ENCODE measurements at places on chromosomes 2 and 18.

- DNase-seq = no peak
These were observed 156.0 kb downstream of the TANC1 start for GRCh38 chr2:159124441-159124911.

DNA sequence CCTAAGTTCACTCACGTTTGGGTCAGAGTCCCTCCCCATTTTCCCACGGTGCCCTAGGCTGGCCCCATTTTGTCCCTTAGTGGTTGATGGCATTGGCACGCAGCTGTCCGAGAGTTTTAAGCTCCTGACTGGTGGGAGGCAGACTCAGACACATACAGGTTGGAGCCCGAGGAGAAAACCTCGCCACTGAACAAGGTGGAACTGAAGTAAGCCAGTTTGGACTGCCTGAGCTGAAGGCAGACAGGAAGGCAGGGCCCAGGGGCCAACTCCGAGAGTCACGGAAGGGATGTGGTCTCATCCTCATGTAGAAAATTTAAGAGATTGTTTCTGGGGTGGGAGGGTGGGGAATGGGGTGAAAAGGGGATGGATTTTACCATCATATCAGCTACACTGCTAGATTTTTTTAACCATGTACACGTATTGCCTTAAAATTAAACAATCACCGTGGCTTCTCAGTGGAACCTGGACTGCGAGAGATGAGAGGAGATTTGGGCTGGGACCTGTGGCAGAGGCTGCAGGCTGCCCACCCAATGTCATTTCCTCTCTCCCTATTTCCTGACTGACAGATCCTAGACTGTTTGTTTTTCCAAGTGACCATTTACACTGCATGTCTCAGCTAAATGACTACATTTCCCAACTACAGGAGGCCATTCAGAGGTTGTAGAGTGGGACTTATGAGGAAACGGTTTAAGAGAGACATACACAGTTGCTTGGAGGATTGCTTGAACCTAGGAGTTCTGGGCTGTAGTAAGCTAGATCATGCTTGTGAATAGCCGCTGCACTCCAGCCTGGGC, 19.4 kb upstream of the NMUR1 start:
- DNase-seq = no peak

DNA sequence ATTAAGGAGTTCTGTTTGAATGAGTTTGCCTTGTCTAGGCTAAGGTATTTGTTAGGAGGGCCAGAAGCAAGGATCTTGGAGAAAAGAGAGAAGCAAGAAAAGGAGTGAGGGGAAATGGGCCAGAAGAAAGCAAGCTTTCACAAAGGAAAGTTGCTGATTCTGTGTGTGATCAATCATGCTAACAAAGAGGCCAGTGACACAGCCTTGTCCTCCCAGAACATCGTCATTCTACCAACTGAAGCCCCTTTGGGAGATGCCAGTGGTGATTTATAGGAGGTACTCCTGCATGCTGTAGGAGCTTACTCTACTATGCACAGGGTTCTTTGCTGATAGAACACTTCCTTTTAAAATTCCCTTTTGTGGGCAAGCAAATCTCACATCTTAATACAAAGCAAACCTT, 449.2 kb upstream of the SPRED2 start:
- no peak for DNase-seq

- no peak for DNase-seq
These were observed 30.2 kb upstream of the LONRF2 start for GRCh38 chr2:100352521-100352920.

DNA sequence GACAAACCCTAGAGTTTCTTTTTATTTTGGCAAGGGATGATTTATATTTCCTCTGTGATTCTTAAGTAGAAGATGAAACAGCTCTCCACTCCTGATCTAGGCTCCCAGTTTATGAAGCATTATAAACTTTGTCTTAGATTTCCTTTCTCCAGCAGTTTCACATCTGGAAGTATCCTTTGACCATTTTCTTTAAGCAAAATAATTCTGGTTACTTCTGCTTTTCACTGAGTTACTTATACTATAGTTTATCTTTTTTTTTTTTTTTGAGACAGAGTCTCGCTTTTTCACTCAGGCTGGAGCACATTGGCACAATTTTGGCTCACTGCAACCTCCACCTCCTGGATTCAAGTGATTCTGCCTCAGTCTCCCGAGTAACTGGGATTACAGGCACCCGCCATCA, 45.5 kb downstream of the KCMF1 start:
- DNase-seq = no peak

- no peak for DNase-seq
These were observed 95.9 kb upstream of the LCLAT1 start for GRCh38 chr2:30351116-30351515.

DNA sequence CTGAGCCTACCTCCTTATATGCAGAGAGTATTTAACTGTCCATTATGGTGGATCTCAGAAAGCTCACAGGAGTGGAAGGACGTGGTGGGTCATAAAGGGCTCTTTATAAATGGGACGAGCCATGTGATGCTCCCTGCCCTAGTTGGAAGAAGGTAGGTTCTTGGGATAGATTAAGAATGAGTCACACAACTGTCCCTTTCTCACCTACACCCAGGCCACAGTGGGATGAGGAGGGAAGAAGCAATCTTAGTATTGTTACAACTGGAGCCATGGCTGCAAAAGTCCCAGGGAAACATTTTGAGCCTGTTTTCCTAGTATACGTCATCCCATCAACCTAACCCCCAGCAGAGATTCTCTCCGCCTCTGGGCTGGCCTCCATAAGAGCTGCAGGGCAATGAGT, 229.9 kb downstream of the TTC32 start:
- no peak for DNase-seq

DNA sequence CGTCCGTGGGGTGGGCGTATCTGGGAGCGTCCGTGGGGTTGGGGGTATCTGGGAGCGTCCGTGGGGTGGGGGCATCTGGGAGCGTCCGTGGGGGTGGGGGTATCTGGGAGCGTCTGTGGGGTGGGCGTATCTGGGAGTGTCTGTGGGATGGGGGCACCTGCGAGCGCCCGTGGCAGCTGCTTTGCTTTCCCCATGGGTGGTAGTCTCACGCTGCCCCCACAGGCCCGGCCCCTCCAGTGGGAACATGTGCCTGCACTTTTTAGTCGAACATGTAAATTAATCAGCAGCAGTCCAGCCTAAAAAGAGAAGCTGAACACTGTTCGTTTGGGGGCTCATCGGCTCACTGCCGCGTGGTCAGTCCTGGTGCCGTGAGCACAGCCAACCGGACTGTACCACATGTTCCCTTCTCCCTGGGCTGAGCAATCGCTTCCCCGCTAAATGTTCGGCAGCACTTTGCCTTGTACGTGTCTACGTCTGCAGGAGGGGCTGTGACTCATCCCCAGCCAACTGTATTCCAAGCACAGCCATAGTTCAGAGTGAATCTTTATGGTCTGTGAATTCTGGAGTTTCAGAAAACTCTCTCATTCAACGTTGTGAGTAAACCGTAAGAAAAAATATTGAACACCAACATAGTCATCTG, 271.5 kb downstream of the AGAP1 start:
- DNase-seq = no peak

- no peak for DNase-seq
These were observed 680 bp downstream of the ATP5F1A start for GRCh38 chr18:46097431-46097800.

DNA sequence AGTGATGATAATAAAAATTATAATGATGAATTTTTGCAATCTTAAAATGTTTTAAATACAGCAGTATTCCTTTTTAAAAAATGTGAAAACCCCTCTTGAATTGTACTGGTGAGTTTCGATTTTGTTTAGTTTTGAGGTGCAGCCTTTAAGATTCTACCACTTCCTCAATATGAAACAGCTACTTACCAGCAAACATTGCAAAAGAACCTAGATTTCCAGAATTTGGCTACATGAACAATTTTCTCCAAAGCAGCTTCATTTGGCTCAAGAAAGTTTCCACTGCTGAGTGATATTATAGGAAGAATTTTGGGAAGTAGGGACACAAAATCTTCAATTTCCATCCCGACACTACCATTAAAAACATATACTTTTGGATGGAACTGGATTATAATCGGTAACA, 12.0 kb downstream of the TCF4 start:
- DNase-seq = no peak

DNA sequence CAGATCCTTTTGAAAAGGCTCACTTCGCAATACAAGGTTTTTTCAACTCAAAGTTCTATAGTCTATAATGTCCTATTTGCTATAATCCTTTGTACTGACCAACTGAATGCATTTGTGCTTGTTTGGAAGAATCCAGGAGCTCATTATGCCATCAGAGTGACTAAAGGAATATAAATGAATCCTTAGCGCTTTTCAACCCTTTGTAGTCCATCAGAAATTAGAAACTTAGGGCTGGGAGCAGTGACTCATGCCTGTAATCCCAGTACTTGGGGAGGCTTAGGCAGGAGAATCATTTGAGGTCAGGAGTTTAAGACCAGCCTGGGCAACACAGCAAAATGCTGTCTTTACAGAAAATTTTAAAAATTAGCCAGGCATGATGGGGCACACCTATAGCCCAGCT, 330.2 kb upstream of the CHAC2 start:
- DNase-seq = no peak

DNA sequence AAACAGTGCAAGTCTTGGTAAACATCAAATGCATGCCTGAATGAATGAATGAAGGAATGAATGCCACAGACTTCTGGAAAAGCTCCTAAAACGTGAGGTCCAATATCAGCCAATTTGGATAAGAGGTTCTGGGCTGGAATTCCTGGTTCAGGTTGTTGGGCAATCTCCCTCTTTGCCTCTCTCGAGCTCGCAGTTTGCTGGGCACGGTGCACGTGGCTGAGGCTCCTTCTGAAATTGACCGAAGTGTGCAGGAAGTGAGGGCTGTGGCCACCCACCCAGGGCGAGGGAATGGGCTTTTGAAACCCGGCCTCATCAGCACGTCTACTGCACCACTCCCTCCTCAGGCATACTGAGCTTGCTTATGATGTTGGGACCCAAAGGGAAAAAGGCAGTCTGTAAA, 288.8 kb upstream of the HS6ST1 start:
- no peak for DNase-seq

- no peak for DNase-seq
These were observed 2146.1 kb upstream of the CELF4 start for GRCh38 chr18:39711701-39712100.

DNA sequence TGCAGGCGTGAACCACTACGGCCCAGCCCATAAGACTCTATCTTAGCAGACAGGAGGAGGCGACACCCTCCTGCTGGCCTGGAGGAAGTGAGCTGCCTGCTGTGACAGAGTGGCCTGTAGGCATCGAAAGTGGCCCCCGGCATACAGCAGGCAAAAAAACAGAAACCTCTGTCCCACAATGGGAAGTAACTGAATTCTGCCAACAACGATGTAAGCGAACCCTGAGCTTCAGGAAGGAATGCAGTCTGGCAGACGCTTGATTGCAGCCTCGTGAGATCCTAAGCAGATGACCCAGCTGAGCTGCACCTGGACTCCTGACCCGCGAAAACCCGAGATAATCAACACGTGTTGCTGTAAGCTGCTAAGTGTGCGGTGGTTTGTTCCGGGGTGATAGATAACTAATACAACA, 13.6 kb downstream of the MRO start:
- no peak for DNase-seq

DNA sequence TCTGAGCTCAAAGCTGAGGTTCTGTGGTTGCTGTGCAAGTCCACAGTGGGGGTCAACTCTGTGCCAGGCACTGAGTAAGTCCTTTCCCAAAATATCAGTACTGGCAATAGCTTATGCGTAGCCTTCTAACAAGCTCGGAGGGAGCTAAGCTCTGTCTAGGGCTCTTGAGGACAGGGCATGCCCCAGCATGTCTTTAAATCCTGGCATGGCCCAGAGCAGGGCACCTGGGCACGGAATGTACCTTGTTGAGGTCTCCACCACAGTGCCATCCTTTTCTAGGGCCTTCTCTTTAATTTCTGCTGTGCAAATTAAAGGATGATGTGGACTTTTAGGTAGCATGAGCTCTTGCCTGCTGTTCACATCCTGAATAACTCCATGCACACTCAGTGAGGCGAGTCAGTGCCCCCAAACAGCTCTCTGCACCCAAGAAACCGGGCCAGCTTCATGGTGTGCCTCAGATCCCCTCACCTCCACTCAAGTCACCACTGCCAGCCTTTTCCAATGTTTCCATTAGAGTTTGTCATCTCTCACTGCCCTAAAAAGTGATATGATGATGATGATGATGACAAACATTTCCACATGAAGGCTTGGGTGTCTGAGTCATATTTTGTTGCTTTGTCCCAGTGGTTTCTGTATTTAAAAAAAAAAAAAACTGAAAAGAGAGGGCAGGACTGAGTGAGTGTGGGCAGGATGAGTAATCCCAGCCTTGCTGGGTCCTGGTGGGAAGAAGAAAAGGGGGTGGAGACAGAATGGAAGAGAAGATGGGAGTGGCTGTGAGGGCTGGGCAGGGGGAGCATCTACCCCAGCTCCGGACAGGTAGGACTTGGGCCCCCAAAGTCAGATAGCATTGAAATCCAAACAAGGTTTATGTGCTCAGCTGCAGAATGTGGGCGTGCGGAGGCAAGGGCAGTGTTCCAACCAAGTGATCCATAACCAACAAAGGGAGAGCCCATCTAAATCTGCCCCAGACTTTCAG, 78.9 kb downstream of the ZBTB7C start:
- no peak for DNase-seq

- DNase-seq = no peak
These were observed 18.9 kb downstream of the LTBP1 start for GRCh38 chr2:32965523-32966171.

DNA sequence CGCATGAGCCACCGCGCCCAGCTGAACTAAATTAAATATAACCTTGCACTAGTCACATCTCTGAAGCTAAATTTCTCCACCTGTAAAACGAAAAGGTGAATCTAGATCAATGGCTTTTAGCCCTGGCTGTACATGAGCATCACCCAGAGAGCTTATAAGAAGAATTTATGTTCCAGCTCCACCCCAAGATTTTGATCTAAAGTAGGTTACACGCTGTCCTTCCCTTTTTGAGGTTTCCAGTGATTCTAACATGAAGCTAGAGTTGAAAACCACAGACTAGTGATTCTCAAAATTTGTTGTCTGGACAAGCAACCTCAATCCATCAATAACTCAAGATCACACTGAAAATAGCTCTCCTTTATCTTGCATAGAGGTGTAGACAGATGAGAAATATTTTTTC, 208.8 kb upstream of the CRIM1 start:
- DNase-seq = no peak

GRCh38 chr18:78875016-78875777, 104.4 kb upstream of the SALL3 start:
- no peak for DNase-seq

GRCh38 chr2:38982498-38982897, 92.8 kb downstream of the ARHGEF33 start:
- no peak for DNase-seq

- no peak for DNase-seq
These were observed 4.3 kb downstream of the ATP8B1 start for GRCh38 chr18:57798713-57799373.

- DNase-seq = no peak
These were observed 115.6 kb downstream of the PPP1R1C start for GRCh38 chr2:182101263-182101662.

DNA sequence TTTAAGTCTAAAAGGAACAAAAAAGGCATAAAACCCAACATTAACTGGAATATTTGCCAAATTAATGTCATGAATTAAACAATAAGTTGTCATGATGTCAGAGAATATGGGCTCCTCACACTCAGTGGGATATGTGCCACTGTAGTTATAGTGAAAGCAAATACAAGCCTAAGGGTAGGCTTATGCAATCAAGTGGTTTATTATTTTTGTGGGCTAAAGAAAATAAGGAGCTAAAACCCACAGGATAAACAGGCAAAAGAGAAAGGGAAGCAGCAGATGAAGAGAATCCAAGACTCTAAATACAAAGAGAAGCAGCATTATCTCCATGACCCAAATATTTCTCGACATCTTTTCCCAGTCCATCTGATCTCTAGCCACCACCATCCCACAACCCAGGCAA, 17.5 kb downstream of the YWHAQ start:
- DNase-seq = no peak

- DNase-seq = no peak
These were observed 40.4 kb downstream of the C1QL2 start for GRCh38 chr2:119117891-119118882.

- DNase-seq = no peak
These were observed 73.9 kb upstream of the RPL31 start for GRCh38 chr2:100928235-100928634.
